LNCaP clone FGC (cell line): ENCODE measurements at places on chromosomes 5 and 9.

DNA sequence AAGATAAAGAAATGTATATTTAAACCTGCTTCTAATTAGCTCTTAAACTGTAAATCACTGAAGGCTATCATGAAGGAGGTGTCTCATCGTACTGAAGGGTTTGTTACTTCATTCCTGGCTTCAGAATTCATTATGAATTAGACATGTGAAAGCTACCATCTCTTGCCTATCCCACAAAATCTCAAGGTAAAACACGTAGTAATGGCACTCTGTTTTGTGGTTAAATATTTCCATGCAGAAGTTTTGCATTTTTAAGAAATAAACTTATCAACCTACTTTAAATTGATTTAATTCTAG is 490.7 kb upstream of the NUDT12 start:
- no peak for DNase-seq

DNA sequence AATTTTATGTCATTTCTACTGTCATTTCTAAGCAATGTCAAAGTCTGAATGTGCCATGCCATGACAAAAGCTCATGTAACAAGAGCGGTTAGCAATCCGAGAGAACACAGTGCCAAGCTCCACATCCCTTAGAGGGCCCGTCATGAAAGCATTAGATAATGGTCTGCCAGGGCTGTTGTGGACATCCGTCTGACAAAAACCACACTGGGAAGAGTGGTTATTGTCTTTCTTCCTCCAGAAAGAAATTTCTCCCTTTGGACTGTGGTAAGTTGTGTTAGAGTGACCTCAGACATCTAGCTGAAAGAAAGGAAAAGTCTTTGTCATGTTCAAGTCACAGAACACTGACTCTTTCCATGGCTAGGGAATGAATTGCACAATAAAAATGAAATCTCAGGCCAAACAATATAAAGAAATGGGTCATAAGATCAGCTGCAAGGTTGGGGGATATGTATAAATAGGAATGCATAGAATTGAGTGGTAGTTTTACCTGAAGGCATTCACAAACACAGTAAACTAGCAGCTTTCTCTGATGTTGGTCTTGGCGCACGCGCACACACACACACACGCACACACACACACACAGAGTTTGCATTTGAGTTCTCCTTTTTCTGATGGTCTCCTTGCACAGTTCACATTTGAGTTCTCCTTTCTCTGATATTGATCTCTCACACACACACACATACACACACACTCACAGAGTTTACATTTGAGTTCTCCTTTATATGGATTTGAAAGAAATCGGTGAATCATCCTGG is 5.3 kb downstream of the SLC1A3 start:
- DNase-seq: no peak

- DNase-seq: no peak
Observed at GRCh38 chr5:34656700-34657273, 659 bp downstream of the RAI14 start.

- DNase-seq: no peak
Observed at GRCh38 chr5:102832445-102832844, 77.3 kb downstream of the PAM start.
